ENCODE measurements at places on chromosomes 16 and 17.
A peak's percentile ranks its signal among the peaks of the same experiment; 100 is the strongest.

DNA sequence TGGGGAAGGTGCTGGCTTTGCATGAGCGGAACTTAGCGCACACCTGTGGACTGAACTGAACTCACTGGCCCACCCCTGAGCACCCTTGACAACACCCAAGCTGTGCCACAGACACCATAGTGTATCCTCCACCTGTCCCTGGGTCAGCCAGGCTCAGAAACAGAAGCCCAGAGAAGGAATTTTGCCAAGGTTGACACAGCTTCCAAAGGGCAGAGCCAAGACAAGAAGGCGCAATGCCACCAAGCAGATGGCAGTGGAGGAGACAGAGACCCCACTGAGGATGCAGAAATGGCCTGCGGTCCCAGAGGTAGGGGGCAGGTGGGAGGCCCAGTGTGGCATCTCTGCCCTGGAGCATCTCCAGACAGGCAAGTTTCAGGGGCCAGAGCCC is 169.0 kb downstream of the ENGASE start:
- DNase-seq, result no peak

- no peak for DNase-seq
Observed at GRCh38 chr17:77326636-77327035, 185.9 kb downstream of the SEC14L1 start.

DNA sequence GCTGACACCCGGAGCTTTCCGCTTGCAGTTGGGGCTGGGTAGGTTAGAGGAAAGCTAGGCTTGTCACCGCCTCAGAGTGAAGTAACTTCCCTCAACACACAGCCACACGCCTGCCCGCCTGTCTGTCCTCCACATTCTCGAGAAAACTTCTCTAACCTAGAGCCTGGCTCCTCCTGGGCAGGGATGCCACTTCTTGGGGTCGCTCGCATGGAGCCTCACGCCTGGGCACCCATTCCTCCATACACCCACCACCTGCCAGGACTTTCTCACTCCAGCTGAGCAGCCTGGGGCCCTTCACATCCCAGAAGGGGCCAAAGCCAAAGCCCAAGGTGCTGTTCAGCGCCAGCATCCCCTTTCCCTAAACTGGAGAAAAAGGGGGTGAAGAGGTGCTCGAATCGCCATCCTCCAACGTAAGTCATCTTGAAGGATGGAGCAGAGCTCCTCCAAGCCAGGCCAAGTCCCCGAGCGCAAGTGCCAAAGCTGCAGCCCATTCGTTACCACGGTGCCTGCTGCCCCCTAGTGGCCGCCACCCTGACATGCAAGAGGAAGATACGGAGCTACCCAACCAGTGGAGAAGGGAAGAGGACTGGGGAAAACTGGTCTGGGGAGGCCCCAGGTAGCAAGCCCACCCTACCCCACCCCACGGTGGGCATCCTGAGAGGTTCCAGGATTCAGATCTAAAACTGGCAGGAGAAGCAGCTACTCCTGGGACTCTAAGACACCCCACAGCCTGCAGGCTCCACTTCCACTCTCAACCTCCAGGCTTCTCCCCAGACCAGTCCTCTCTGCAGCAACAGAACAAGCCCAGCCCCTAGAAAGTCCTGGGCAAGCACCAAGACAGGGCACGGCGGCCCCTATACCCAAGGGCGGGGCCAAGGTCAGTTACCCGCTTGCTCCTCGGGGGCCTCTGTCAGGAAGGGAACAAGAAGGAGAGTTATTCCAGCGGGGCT is 63.1 kb downstream of the MYO18A start:
- DNase-seq, result peak; percentile 75

DNA sequence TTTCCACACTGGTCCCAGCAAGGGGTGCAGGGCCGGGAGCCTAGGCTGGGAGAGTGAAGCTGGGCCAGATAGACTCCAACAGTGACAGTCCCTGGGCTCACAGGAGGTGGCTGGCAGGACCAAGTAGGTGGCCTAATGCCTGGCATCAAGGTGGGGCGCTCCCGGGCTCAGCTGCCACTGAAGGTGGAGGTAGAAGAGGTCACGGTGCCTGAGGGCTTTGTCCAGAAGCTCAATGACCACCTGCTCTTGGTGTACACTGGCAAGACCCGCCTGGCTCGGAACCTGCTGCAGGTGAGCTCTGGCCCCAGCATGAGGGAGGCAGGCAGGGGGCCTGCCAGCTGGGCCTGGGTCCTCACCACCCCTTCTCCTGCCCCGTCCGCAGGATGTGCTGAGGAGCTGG is 23.8 kb downstream of the FCSK start:
- DNase-seq, result no peak

DNA sequence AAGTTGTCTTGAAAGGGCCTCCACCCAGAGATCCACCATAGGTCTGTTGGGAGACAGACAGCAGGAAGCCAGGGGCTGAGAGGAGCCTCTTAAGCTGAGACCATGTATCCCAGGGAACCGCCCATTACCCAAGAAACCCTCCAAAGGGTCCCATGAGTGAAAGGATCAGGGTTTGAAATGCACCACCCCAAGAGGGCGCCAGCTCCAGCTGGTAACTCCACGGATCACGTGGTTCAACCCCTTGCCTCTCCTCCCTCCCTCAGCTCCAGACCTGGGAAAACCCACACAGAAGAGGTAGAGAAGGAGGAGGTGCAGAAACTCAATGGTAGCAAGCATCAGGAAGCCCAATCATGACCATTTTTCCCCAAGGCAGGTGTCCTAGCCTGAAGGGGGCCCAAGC is 148.7 kb downstream of the AIPL1 start:
- DNase-seq, result no peak

DNA sequence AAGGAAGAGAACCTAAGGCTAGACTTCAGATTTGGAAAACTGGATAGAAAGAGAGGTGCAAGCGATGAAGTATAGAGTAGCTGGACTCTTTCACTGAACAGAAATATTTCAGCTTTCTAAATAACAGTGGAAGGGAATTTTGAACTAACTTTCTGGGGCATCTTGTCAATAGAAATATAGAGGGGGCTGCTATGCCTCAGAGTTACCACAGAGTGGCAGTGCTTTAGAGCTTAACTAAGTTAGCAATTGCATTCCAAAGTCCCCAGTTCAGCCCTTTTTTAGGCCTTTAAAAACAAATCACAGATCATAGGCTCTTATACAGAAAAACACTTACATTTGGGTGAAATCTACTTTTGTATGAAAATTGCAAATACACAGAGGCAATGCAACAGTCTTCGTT is 154.2 kb upstream of the CDH8 start:
- no peak for DNase-seq

- DNase-seq, result no peak
Observed at GRCh38 chr17:77316191-77316641, 175.4 kb downstream of the SEC14L1 start.

GRCh38 chr16:87067003-87067556 is 250.1 kb downstream of the C16orf95 start:
- no peak for DNase-seq
